ENCODE measurements at places on chromosomes 16 and 17.

DNA sequence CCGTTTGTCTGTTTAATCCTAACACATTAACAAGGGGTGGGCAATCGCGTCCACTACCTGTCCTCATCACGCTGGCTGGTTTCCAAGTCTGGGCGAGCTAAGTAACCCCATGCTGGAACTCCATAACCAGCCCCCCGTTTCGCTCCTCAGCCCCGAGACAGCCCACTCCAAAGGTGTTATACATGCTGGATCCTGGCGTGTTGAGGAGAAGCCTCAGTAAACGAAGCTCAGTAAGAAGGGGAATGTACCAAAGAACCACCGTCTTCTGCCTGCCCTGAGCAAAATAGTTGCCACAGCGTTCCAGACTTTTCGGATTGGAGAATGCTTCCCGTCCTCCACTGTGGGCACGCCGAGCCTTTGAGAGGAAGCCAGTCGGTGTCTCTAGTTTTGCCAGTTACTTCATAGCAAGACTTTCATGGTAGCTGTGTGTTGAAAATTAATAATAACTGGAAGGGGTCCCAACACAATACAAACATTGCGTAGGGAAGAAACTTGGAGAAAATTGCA lies 16.1 kb upstream of the C17orf78 start:
- H3K4me1 ChIP-seq: peaks cover 20% of the 10 kb centered on the region
- peaks cover 15% of the 10 kb centered on the region for H3K36me3 ChIP-seq
- peak overlapping the region; percentile 83 for H3K27ac ChIP-seq
- H3K27me3 ChIP-seq: no peaks in the 10 kb centered on the region

DNA sequence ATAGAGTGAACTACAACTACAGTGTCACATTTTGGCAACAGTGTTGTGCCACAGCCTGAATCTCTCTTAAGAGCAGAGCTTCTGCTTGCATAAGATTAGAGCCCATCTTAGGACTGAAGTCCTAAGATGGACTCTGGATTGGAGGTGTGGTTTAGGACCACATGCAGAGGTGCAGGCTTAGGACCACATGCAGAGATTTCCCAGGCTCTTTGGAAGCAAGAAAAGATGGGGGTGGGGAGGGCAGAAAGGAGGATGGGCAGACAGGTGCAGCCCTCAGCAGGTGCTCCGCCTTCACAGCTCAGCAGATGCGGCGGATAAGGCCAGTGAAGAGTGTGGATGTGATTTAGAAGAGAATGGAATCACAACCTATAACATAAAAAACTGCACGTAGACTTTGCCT lies 128.7 kb downstream of the TANGO6 start:
- no peak overlapping the region for H3K4me3 ChIP-seq
- H3K4me1 ChIP-seq: peaks cover 2% of the 10 kb centered on the region
- H3K27ac ChIP-seq: no peak overlapping the region
- H3K27me3 ChIP-seq: no peaks in the 10 kb centered on the region
- DNase-seq: no peak

GRCh38 chr16:81720973-81721906 lies 57.9 kb upstream of the PLCG2 start:
- no peaks in the 10 kb centered on the region for H3K27me3 ChIP-seq
- no peak overlapping the region for H3K4me3 ChIP-seq
- no peak for DNase-seq
- H3K36me3 ChIP-seq: peaks cover 14% of the 10 kb centered on the region

DNA sequence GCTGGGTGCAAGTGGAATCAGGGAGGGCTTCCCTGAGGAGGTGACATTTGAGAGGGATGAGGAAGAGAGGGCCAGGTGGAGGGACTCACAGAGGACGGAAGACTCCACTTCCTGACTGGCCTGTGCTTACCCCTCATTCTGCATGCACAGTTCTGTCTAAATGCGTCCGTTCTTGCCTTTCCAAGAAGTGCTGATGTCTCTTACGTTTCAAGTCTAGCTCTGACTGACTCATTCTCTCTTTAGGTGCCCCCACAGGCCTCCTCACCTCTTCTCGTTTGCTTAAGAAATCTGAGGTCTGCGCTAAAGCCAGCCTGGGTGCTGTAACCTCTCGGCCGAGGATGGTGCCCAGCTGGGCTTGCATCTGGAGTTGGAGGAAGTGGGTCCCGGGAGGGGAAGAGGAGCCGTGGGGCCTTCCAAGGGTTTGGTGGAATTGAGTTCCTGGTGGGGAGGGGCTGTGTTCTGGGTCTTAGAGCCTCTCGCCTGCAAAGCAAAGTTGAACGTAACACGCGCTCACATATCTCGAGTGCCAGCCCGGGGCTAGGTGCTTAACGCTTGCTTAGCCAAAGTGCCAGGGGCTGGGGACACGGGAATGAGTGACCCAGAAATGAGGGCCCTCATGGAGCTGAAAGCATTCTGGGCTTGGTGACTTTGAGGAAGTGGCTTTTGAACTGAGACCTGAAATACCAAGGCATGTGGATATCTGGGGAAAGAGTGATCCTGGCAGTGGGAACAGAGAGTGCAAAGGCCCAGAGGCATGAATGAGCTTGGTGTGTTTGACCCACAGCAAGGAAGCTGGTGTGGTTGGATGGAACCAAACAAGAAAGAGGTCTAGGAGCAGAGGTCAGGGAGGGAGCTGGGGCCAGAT lies 4.8 kb downstream of the IL4R start:
- H3K27ac ChIP-seq: peak overlapping the region; percentile 98
- H3K4me1 ChIP-seq: peaks cover 60% of the 10 kb centered on the region
- H3K4me3 ChIP-seq: peak overlapping the region; percentile 100
- no peaks in the 10 kb centered on the region for H3K27me3 ChIP-seq

DNA sequence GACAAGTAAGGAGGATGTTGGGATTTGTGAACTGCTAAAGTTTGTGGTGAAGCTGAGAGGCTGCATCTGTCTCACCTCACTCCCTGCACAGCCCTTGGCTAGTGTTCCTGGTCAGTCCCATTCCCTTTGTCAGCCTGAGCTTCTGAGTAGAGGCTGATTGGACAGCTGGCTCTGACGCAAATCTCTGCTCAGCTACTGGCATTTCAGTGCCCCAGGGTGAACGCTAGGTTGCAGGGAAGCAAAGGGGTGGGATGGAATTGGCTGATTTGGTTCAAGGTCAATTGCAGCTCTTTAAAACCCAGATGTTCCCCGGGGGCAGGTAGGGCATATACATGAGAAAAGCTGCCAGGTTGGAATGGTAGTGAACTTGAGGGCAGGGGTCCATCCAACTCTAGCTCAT lies 23.1 kb upstream of the CNOT1 start:
- H3K36me3 ChIP-seq: no peaks in the 10 kb centered on the region
- no peak overlapping the region for H3K4me3 ChIP-seq
- no peak for DNase-seq
- no peaks in the 10 kb centered on the region for H3K4me1 ChIP-seq
- peaks cover 3% of the 10 kb centered on the region for H3K27me3 ChIP-seq

DNA sequence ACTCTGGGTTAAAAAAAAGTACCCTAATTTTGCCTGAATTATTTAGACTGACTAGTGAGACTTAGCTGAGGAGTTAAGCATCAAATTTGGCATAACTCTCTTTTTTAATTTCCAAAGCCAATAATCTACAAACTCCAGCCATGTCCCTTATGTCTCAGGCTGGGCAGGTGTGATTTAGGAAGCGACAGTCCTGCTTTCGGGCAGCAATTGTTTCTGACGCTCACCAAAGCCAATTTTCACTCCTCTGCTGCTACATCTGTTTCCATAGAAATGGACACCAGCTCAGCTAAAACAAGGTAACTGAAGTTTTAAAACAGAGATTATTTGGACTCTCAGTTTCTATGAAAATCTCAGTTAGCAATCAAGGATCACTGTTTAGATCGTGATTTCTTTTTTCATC lies 338.7 kb downstream of the ABCC12 start:
- H3K27me3 ChIP-seq: no peaks in the 10 kb centered on the region
- H3K36me3 ChIP-seq: no peaks in the 10 kb centered on the region
- no peak overlapping the region for H3K27ac ChIP-seq
- no peak for DNase-seq
- no peaks in the 10 kb centered on the region for H3K4me1 ChIP-seq

GRCh38 chr16:78936060-78936459 lies 664.5 kb downstream of the MAF start:
- H3K27ac ChIP-seq: no peak overlapping the region
- no peaks in the 10 kb centered on the region for H3K36me3 ChIP-seq
- H3K4me3 ChIP-seq: no peak overlapping the region

DNA sequence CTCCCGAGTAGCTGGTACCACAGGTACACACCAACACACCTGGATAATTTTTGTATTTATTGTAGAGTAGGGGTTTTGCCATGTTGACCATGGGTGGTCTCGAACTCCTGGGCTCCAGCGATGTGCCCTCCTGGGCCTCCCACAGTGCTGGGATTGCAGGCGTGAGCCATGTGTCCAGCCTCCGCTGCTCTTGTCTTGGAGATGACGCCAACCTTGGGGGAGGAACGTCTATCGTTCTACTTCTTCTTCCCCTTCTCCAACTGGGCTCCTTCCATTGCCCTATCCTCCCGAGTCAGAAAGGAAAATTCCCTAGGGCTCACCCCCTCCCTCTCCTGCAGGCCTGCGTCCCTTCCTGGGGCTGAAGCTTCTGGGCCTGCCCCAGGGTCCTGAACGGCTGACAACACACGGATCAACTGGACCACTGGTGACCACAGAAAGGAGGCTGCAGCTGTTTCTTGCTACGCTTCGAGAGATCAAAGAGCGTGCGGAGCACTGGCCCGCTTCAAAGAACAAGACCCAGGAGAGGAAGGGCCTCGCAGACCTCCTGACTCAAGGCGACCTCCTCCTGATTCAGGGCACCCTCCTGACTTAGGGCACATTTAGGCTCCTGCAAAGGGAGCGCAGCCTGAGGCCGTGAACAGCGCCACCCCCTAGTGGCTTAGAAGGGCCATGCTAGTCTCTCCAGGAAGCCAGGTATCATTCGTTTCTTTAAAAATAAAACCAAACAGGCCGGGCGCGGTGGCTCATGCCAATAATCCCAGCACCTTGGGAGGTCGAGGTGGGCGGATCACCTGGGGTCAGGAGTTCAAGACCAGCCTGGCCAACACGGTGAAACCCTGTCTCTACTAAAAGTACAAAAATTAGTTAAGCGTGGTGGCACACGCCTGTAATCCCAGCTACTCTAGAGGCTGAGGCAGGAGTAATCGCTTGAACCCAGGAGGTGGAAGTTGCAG lies 48.5 kb upstream of the HELZ start:
- peak; percentile 57 for DNase-seq
- no peaks in the 10 kb centered on the region for H3K27me3 ChIP-seq
- H3K4me1 ChIP-seq: no peaks in the 10 kb centered on the region
- H3K4me3 ChIP-seq: no peak overlapping the region

GRCh38 chr16:56986361-56986760 lies 3.0 kb upstream of the NLRC5 start:
- H3K27ac ChIP-seq: peak overlapping the region; percentile 75
- DNase-seq: no peak
- peak overlapping the region; percentile 97 for H3K4me3 ChIP-seq
- peaks cover 80% of the 10 kb centered on the region for H3K36me3 ChIP-seq
- H3K4me1 ChIP-seq: peaks cover 66% of the 10 kb centered on the region
